ENCODE measurements at places on chromosomes 2 and 18.

DNA sequence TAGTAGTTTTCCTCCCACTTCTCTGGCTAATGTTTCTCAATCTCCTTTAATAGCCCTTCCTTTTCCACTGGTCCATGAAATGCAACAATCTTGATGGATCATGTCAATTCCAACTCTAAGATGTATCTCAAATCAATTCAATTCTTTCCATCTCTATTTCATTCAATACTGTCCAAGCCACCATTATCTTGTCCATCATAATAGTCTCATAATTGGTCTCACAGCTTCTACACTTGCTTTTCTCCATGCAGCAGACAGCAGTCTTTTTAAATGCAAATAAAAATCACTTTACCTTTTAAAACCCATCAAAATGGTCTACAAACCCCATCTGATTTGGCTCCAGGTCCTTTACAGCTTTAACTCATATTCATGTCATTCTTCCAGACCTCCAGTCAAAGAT is 226.6 kb downstream of the EPHA4 start:
- no peak for DNase-seq

- DNase-seq = no peak
These were observed 462.1 kb downstream of the TDRD15 start for GRCh38 chr2:21585881-21586280.

DNA sequence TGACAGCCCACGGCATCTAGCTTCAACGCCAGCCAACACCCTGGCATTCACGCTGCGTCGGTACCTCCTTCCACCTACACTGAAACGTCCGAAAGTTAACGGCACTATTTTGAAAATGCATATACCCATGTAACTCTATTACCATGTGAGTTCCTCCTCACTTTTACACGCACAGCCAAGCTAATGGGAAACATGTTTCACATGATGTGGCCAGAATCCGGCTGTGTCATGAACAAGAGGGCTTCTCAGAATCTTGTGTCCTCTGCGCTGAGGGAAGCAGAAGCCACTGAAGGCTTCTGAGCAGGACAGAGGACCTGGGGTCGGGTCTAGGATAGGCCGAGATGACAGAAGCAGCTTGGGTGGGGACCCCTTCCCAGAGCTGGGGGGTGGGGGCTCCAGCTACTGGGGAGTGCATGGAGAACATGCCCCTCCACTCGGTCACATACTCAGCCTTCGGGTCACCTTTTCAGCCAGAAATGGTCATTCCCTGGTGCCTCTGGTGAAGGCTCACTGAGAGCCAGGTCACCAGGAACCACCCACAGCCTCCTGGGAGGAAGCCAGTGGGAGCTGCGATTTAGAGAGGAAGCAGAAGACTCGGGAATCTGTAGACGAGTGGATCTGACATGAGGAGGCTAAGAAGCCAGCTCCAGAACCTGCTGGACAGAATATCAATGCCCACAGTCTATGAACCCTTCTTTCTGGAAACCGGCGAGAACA is 41.5 kb downstream of the HDAC4 start:
- no peak for DNase-seq

DNA sequence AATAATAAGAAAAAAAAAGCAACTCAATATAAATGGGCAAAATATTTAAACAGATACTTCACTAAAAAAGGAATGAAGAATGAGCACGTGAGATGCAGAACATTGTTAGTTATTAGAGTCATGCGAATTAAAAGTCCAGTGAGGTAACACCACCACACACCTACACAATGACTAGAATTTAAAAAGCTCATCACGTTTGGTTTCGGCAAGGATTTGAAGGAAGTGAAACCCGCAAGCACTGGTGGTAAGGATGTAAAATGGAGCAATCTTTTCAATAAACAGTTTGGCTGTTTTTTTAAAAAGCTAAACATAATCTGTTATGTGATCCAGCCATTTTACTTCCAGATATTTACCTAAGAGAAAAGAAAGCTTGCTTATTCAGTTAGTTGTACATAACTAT is 1181.6 kb upstream of the CELF4 start:
- DNase-seq = no peak

DNA sequence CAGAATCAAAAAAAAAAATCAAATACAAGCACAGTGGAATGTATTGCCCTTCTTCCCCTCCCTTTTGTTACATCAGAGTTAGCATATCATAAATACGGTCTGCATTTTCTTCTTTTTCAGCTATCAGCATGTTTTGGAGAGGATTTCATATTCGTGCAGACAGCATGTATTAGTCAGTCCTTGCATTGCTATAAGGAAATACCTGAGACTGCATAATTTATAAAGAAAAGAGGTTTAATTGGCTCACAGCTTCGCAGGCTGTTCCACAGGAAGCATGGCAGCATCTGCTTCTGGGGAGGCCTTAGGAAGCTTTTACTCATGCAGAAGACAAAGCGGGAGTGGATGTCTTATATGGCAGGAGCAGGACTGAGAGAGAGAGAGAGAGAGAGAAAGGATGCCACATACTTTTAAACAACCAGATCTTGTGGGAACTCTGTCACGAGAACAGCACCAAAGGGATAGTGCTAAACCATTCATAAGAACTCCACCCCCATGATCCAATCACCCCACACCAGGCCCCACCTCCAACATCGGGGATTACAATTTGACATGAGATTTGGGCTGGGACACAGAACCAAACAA is 8.9 kb downstream of the IL1B start:
- DNase-seq = no peak

GRCh38 chr2:20440001-20440560 is 6.8 kb upstream of the RHOB start:
- DNase-seq = no peak

- no peak for DNase-seq
These were observed 1.3 kb downstream of the HSPD1 start for GRCh38 chr2:197498235-197498936.

GRCh38 chr2:159130302-159130701 is 156.2 kb downstream of the WDSUB1 start:
- no peak for DNase-seq

GRCh38 chr2:218272531-218273212 is 2.4 kb downstream of the PNKD start:
- DNase-seq = peak; percentile 39

GRCh38 chr2:218255446-218255845 is 5.4 kb upstream of the GPBAR1 start:
- no peak for DNase-seq

GRCh38 chr2:96247009-96247408 is 18.8 kb downstream of the TMEM127 start:
- DNase-seq = no peak

DNA sequence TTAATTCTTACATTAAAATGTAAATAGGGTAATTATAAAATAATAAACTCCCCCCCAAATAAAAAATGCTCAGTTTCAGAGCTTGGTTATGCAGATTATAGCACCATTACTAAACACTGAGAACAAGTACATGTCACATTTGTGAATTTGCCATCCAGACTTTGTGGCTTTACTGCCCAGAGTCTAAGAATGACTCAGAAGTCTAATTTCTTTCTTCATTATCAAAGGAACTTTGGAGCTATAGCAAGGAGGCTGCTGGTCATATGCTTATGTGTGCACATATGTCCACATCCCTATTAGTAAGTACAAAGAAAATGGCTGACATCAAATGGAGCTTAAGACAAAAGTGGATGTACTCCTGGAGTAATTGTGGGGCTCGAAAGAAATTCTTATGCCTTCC is 248.5 kb upstream of the SESTD1 start:
- no peak for DNase-seq

- no peak for DNase-seq
These were observed 259.4 kb downstream of the GPD2 start for GRCh38 chr2:156695595-156695994.

DNA sequence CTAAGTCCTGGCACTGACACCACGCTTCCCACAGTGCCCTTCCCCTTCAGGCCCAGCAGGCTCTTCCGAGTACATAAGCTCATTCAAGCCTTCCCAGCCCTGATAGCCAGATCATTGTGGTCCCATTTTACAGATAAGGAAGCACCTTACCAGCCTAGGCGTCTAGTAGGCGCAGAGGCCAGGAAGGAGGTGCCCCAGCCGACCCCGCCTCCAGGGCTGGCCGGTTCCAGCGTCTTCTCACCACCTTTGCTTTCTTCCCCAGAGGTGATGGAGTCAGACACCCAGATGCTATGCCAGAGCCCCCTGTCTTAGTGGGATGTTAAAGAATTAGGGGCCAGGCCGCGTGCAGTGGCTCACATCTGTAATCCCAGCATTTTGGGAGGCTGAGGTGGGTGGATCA is 28.9 kb upstream of the EFHD1 start:
- DNase-seq = no peak
